ENCODE measurements at places on chromosomes 6 and 20. TPM values are rescaled to one million over a fixed set of nuclear protein-coding genes. Genes with fewer than 3 reads are reported as not detected.

DNA sequence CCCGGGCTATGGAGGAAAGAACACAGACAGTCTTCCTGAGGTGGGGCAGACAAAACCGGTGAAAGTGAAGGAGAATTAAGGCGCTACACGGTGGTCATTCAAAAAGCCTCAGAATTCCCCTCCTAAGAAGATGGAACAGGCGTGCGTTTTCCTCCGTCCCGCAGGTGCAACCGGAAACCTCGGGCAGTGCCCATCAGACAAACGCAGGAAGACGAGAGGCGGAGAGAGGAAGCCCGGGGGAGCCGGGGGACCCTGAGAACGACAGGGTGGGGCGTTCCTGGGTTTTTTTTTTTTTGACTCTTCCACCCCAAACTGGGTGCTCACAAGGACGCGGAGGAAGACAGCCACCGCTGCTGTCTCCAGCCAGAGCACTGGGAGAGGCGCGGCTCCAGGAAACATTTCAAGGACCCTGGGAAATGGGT, 25.4 kb downstream of the TTLL2 start:
- no peaks in the 10 kb centered on the region for H3K36me3 ChIP-seq
- H3K27ac ChIP-seq, result no peak overlapping the region
- H3K4me3 ChIP-seq, result no peak overlapping the region
- peaks cover 15% of the 10 kb centered on the region for H3K4me1 ChIP-seq

GRCh38 chr6:107812234-107812769, 11.8 kb downstream of the SCML4 start:
- no peaks in the 10 kb centered on the region for H3K4me1 ChIP-seq
- H3K27me3 ChIP-seq, result no peaks in the 10 kb centered on the region
- no peak overlapping the region for H3K27ac ChIP-seq
- no peak for DNase-seq

- H3K4me1 ChIP-seq, result peaks cover 9% of the 10 kb centered on the region
- H3K4me3 ChIP-seq, result peak overlapping the region; percentile 46
- no peaks in the 10 kb centered on the region for H3K36me3 ChIP-seq
- no peak overlapping the region for H3K27ac ChIP-seq
- DNase-seq, result no peak
- no peaks in the 10 kb centered on the region for H3K27me3 ChIP-seq
Observed at GRCh38 chr6:6811128-6812009, 222.8 kb downstream of the LY86 start.

DNA sequence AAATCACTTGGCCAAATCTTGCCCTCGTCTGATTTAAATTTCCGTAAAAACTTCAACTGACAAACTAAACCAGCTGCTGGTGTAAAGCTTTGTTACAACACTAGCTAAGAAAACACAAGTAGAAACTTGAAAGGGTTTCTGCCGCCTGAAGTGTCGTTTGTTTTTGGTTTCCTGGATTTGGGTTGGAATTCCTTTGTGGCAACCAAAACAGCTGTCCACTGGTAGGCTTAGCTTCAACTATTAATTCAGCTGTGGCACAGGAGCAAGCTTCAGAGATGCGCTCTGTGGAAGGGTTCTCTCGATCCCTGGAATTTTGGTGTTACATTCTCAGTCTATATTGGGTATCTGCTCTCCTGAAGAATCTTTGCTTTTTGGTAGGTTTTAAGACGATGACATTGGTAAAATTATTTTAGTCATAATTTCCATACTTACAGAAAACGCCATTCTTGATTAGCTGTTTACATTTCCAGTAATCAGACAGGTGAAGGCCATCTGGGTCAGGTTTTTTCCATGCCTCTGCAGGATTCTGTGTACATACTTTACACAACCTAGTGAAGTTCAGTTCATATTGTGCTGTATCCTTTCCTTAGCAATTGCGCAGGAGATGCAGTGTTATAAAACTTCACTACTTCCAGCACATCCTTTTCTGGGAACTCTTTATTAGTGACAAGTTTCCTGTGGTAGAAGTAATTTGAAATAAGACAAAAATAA, 29.9 kb upstream of the SAMD3 start:
- no peak for DNase-seq
- no peak overlapping the region for H3K27ac ChIP-seq
- no peaks in the 10 kb centered on the region for H3K4me1 ChIP-seq
- no peak overlapping the region for H3K4me3 ChIP-seq
- H3K36me3 ChIP-seq, result no peaks in the 10 kb centered on the region
- H3K27me3 ChIP-seq, result no peaks in the 10 kb centered on the region

Gene CD83
- 64.3 TPM for total RNA-seq

DNA sequence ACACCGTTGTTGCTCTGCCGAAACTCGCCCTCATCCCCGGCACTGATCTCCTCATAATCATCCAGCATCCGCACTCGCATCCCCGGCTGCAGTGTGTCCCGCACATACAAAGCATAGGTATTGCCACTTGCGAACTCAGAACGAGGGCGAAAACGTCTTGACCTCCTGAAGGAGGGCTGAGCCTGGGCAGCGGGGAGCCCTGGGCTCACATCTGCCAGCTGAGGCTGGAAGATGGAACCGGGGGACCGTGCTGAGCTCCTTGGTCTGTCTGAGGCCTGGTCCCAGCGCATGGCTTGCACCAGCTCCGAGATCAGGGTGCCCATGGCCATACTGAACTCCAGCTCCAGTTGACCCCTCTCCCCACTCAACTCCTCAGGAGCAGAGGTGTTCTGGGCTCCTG, 2.7 kb downstream of the CUL7 start:
- no peaks in the 10 kb centered on the region for H3K27me3 ChIP-seq
- peaks cover 14% of the 10 kb centered on the region for H3K36me3 ChIP-seq
- H3K4me3 ChIP-seq, result no peak overlapping the region
- DNase-seq, result no peak
- peaks cover 20% of the 10 kb centered on the region for H3K4me1 ChIP-seq

DNA sequence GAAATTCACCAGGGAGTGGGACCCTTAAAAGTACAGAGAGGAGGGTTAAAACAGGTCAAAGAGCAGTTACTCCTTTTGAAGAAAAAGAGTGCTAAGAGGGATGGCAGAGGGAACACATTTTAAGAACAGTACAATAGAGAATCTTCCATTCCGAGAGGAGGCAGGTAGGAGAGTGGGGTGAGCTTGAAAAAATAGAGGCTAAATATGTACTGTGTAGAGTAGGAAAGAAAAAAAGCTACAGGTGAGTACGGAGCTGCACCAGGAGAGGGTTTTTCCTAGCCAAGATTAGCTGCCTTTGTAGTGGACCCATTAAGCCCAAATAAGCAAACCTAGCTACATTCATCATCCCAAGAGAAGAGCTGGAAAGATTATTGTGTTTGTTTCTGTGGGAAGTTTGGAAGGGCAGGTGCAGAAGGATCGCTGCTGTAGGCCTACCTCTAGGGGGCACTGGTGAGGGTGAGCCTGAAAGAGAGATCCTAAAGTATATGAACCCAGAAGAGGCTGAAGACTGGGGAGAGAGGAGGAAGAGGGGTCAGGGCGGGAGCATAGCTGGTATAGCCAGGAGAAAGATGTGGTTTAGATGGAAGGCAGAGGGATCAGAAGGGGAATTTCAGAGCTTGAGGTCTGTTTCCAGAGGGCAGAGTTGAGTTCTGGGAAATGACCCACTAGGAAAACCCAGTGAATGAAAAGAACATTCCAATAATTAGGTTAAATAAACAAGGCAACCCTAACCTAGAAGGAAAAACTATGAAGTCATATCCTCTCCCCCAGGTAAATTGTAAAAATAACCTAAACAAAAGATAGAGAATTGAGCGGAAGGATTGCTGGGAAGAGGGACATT, 50.2 kb upstream of the HINT3 start:
- no peaks in the 10 kb centered on the region for H3K27me3 ChIP-seq
- H3K36me3 ChIP-seq, result peaks cover 12% of the 10 kb centered on the region
- peak; percentile 71 for DNase-seq
- no peak overlapping the region for H3K27ac ChIP-seq
- H3K4me3 ChIP-seq, result no peak overlapping the region

Gene APOM
- total RNA-seq, result 2.7 TPM

DNA sequence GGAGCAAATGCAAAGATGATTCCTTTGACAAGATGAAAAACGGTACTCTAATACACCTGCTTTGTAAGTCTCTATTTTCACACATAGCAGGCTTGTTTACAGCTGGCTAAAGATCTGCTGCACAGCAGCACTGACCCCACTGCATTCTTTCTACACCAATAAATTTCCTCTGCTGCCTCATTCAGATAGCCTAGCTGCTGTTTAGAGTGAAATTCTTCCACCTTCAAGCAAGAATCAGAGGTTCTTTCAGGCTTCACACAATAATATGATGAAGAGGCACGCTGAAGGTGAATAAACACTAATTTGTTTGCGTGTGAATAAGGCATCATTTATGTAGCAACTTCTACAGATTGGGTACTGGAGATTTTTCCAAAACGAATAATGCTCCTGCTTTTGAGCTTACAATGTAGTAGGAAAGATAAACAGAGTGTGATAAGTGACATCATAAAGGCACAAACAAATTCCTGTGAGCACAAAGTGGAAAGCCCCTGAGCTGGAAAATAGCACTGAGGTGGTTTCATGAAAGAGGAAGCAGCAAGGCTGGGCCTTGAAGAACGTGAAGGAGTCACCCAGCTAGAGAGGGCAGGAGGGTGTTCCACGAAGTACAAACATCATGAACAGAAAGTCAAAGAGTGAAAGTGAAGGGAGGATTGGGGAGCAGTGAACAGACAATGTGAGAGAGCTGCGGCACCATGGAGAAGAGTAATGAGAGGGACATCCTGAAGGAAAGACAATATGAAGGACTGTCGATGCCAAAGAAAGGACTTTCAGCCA, 543.4 kb downstream of the CD83 start:
- peak overlapping the region; percentile 91 for H3K27ac ChIP-seq
- no peaks in the 10 kb centered on the region for H3K27me3 ChIP-seq
- peaks cover 49% of the 10 kb centered on the region for H3K4me1 ChIP-seq
- H3K36me3 ChIP-seq, result no peaks in the 10 kb centered on the region
- H3K4me3 ChIP-seq, result no peak overlapping the region
- DNase-seq, result peak; percentile 76

- no peak overlapping the region for H3K4me3 ChIP-seq
- H3K4me1 ChIP-seq, result peaks cover 16% of the 10 kb centered on the region
- H3K36me3 ChIP-seq, result no peaks in the 10 kb centered on the region
Observed at GRCh38 chr6:90184334-90185298, 112.0 kb downstream of the BACH2 start.

DNA sequence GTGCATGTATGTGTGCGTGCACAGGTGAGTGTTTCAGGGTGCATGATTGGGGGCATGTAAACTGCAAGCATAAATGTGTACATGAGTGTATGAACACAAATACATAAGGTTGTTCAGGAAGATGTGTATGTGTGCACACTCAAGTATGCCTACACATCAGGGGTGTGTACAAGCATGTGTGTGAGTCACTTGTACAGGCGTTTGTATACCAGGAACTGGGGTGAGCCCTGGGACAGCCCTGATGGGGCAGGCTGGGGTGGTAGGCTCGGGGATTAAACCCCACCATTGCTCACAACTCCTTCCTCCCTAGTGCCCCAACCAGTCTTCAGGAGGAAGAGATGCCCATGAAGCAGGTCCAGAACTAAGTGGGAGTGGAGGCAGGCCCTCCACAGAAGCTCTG, 4.3 kb downstream of the CRIP3 start:
- H3K27ac ChIP-seq, result no peak overlapping the region
- peaks cover 13% of the 10 kb centered on the region for H3K4me1 ChIP-seq
- H3K27me3 ChIP-seq, result no peaks in the 10 kb centered on the region
- no peaks in the 10 kb centered on the region for H3K36me3 ChIP-seq

- H3K27me3 ChIP-seq, result no peaks in the 10 kb centered on the region
- no peaks in the 10 kb centered on the region for H3K36me3 ChIP-seq
- H3K4me3 ChIP-seq, result no peak overlapping the region
- DNase-seq, result no peak
Observed at GRCh38 chr6:141618180-141618581, 514.5 kb upstream of the GJE1 start.

DNA sequence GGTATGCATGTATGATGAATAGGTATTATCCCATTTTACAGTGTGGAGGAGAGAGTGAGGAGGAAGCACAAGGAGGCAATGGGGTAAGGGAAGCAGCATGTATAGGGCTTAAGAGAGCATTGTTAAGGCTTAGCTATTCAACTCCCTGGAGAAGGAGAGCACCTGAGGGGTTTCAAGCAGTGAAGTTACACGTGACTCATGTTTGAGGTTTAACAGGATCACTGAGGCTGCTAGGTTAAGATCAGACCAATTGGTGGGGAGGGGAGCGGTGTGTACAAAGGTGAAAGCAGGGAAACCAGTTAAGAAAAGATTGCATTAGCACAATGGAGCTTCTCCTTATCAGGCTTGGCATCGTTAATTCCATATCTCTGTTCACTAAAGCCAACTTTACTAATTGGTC, 64.4 kb upstream of the NHSL1 start:
- no peak overlapping the region for H3K27ac ChIP-seq
- no peaks in the 10 kb centered on the region for H3K27me3 ChIP-seq
- H3K4me3 ChIP-seq, result no peak overlapping the region
- no peak for DNase-seq
- H3K4me1 ChIP-seq, result no peaks in the 10 kb centered on the region

GRCh38 chr6:85676086-85676729, 33.5 kb upstream of the SYNCRIP start:
- no peak for DNase-seq
- H3K4me1 ChIP-seq, result peaks cover 8% of the 10 kb centered on the region
- no peak overlapping the region for H3K27ac ChIP-seq
- peaks cover 5% of the 10 kb centered on the region for H3K36me3 ChIP-seq
- no peaks in the 10 kb centered on the region for H3K27me3 ChIP-seq
- no peak overlapping the region for H3K4me3 ChIP-seq

GRCh38 chr6:46969206-46969605, 47.5 kb upstream of the ADGRF5 start:
- H3K36me3 ChIP-seq, result no peaks in the 10 kb centered on the region
- H3K4me3 ChIP-seq, result no peak overlapping the region
- DNase-seq, result no peak
- no peaks in the 10 kb centered on the region for H3K27me3 ChIP-seq
- H3K27ac ChIP-seq, result no peak overlapping the region
- H3K4me1 ChIP-seq, result no peaks in the 10 kb centered on the region

DNA sequence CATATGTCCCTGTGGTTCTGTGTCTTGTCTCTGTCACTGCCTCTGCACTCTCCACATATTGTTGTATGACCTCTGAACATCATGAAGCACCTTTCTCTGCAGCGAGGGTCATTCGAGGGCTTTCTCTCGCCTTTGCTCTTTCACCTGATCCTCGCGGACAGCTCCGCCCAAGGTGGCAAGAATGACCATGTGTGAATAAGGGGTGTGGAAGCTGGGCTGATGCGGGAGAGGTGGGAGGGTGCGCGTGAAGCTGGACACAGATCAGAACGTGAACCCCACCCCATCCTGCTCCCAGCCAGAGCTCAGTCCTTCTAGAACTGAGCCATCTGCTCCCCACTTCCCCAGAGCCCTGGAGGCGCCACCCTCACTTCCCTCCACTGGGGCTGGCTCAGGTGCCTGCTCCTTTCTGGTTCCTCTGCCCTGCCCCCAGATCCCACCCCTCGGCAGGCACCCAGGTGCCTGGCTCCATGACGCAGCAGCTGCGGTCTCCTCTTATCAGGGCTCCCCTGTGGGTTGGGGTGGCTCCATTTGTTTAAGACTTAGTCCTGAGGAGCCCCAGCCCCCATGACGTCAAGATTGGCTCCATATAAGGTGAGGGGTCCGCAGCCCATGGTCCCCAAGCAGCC, at the start of gene MUCL3:
Gene MUCL3, plus strand, starts transcription at position 613 of the 626 bp plus-strand sequence. CDS start 27 bp downstream, outside the sequence.
- H3K36me3 ChIP-seq, result no peaks in the 10 kb centered on the region
- H3K4me3 ChIP-seq, result no peak within 1 kb of the TSS

GRCh38 chr6:28856620-28857005, 67.2 kb downstream of the TRIM27 start:
- H3K27me3 ChIP-seq, result no peaks in the 10 kb centered on the region
- DNase-seq, result no peak
- H3K4me1 ChIP-seq, result no peaks in the 10 kb centered on the region
- no peak overlapping the region for H3K27ac ChIP-seq
- no peaks in the 10 kb centered on the region for H3K36me3 ChIP-seq

GRCh38 chr6:41939848-41940758, 1.5 kb downstream of the CCND3 start:
- H3K4me1 ChIP-seq, result peaks cover 69% of the 10 kb centered on the region
- DNase-seq, result peak; percentile 31
- H3K27me3 ChIP-seq, result no peaks in the 10 kb centered on the region
- peaks cover 30% of the 10 kb centered on the region for H3K36me3 ChIP-seq
- H3K27ac ChIP-seq, result peak overlapping the region; percentile 61

Gene RIPOR2
- 299 TPM for total RNA-seq
